Suppressor macrophage treated with lipopolysaccharide for 4 hours (primary cell): ENCODE measurements at places on chromosomes 6 and 20.

DNA sequence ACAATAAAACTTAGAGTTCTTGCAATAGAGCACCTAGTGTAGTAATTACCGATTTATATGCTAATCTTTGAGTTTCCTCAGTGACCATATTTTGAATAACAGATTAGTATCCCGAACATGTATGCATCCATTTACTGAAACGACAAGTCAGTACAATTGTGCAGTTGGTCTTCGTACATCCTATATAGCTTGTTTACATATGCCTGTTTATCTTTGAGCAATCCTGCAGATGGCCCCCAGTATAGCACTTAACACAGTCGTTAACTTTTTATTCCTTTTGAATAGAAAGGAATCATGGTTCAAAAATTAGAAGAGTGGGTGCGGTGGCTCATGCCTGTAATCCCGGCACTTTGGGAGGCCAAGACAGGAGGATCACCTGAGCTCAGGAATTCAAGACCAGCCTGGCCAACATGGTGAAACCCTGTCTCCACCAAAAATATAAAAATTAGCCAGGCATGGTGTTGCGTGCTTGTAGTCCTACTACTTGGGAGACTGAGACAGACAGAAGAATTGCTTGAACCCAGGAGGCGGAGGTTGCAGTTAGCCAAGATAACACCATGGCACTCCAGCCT is 6.6 kb downstream of the SRSF6 start:
- DNase-seq: no peak

- peak; percentile 89 for DNase-seq
These were observed 7.3 kb upstream of the ULBP2 start for GRCh38 chr6:149934249-149935156.

- no peak for DNase-seq
These were observed 428 bp downstream of the CCM2L start for GRCh38 chr20:32010666-32011065.

DNA sequence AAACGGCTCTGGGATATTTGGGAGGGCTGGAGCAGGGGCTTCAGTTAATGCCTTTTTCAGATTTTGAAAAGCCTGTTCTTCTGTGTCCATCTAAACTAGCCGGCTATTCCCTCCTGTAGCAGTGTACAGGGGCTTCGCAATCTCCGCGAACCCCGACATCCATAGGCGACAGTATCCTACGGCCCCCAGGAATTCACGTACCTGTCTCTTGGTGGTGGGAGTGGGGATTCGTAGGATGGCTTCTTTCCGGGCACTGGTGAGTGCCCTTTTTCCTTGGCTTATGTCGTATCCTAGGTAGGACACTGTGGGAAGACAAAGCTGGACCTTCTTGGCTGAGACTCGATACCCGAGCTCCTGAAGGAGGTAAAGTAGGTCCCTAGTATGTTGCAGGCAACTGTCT is 153.1 kb downstream of the TRIM27 start:
- no peak for DNase-seq

DNA sequence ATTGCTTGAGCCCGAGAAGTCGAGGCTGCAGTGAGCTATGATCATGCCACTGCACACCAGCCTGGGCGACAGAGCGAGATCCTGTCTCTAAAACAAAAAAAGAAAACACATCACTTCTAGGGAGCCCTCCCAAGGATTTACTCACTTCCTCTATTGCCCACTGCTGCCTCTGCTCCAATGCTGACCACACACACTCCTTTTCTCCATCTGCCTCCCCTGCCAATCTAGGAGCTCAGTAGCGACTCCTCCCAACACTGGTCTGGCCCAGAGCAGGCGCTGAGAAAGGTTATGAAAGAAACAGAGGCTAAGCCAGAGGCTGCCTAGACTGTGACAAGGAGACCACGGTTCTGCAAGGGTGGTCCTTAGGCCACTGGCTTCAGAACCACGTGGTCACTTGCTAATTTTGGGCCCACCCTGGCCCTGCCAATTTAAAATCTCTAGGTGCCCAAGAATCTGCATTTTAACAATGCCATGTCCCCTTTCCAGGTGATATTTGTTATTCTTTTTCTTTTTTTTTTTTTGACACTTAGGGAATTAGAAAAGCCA is 1.3 kb upstream of the E2F1 start:
- peak; percentile 78 for DNase-seq

DNA sequence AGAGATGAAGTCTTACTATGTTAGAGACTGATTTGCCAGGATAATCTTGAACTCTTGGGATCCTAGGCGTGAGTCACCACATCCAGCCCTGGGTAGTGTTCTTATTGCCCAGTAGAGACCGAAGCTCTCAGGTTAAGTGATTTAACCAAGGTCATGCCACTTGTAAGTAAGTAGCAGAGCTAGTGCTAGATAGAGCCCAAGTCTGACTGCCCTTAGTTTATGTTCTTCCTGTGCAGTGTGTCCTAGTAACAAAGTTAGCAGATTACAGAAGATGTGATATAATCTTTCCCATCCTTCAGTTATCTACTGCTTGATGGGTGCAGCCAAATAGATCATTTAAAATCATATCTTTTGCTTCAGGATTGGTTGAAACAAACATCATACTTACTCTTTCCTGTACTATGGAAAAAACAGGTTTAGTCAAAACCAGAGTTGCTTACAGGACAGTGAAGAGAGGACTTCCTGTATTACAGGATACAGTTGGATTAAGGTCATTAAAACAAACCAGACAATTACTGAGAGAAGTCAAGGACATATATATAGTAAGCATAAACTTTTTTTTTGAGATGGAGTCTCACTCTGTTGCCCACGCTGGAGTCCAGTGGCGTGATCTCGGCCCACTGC is 9.5 kb upstream of the PABPC1L start:
- DNase-seq: no peak

DNA sequence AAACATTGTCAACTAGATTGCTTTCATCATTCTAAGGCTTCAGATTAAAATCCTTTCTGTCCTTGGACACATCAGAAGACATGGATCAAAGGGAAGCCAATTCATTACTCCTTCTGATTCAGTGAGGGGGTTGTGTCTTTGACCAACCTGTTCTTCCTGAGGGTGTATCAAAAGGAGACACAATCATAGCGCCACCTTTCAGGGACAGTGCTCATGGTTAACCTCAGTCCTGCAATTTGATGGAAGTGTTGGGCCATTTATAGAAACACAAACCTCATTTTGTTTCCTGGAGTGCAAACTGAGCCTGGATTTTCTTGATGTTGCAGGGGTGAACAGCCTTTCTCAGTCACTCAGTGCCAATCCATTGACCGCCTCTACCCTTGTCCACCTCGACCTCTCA is 163.9 kb upstream of the SCGN start:
- DNase-seq: no peak

DNA sequence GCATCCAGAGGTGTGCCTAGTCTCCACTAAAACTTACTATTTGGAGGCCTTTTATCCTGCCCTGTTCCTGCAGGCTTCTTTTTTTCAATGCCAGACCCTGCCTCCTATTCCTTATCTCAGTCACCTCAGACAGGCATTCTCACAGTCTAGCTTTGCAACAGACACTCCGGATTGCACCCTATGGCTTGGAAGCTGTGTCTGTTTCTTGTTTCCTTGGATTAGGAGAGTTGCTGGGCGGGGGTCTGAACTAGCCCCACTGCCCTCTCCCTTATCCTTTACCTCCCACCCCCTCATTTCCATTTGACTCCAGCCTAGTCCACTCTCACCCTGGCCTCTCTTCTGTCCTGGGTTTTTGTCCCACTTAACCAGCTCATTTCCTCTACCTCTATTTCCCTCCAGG is 228.1 kb upstream of the CITED2 start:
- DNase-seq: no peak

GRCh38 chr20:50058662-50059402 is 54.1 kb downstream of the UBE2V1 start:
- peak; percentile 32 for DNase-seq

GRCh38 chr20:14197097-14197496 is 140.3 kb downstream of the FLRT3 start:
- no peak for DNase-seq

DNA sequence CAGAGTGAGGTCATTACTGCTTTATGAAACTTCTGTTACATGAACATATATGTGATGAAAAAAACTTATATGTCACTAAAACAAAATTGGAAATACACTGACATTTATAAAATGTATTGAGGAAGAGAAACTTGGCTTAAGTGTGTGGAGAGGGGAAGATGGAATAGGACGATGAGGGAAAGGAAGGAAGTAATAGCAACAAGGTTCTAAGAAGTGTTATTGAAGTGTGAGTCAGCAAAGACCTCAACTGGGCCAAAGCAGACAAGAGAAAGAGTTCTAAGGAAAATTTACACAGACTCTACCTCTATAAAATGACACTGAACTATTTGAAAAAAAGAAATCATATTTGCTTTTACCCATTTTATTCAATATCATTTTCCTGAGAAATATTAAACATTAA is 38.3 kb downstream of the SNX3 start:
- DNase-seq: peak; percentile 71

DNA sequence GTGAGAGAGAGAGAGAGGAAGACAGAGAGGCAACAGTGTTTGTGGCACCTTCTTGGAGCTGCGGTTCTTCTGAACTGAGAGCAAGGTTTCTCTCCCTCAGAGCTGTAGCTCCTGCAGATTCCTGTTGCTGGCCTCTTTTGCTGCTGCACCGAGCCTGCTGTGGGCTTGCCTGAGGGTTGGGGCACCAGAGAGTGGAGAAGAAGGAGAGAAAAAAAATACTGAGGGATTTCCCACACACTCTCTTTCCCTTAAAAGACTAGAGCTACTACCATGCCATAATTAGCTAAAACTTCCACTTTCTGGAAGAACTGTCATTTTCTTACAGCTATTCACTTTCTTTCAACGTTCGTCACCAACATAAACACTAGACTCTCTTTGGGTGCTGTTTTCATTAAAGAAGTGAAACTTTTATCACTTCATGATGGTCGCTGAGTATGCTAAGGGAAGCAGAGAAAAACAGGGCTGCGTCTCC is 18.2 kb upstream of the ECI2 start:
- peak; percentile 35 for DNase-seq

- no peak for DNase-seq
These were observed 45.2 kb downstream of the PLAGL2 start for GRCh38 chr20:32162351-32162750.

DNA sequence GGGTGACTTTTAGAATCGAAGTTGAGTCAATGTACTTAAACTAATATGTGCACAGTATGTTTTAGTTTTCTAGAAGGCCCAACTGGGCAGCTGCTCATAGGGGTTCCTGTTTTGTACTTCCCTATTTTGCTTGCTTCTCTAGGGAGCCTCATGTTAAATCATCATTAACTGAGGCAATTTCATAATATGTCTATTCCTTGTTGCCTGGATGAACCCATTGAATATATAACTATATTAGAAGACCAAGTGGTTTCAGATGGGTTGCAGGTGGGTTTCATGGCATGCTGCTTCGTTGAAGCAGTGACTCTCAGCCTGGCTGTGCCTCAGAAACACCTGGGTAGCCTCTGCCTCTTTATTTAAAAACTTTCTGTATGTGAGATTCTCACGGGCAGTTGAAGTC is 22.2 kb downstream of the CARMIL1 start:
- peak; percentile 83 for DNase-seq

GRCh38 chr6:77040568-77041195 is 422.6 kb downstream of the HTR1B start:
- DNase-seq: no peak

DNA sequence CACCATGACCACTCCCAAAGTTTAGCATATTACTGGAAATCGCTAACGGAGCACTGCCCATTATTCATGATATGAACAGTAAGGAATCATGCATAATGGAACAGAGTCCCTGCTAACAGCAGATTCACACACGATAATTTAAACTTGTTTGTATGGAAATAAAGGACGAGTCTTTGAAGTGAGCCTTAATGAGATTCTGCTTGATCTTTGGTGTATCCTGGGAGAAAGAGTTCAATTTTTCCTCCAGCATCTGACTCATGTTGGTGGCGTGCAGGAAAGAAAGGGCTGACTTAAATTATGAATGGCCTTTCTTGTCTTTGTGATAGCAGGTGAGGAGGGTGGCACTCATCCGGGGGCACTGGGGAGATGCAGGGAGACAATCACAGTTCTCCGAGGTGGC is 194.6 kb downstream of the ZNF217 start:
- DNase-seq: no peak

DNA sequence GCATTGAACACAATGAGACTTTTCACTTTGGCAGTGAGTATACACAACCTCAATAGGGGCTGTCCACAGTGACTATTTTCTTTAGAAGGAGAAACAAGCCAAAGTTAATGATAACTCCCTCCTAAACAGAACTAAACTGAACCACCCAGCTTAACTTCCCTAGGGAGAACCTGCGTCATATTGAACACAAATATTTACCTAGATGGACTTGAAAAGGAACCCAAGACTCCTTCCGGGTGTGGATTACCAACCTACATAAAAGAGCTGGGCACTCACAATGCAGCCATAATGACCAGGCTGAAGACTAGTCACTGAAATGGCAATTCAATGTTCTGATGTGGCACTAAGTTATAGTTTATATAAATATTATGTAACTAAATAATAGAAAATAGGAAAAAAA is 160.6 kb downstream of the IBTK start:
- no peak for DNase-seq

- peak; percentile 92 for DNase-seq
These were observed 59.9 kb upstream of the MAP7 start for GRCh38 chr6:136609873-136610706.

- peak; percentile 98 for DNase-seq
These were observed at the start of gene RNF114 for GRCh38 chr20:49936153-49937026. Gene RNF114, plus strand, starts transcription at chr20:49936397. Its CDS starts 16 bp downstream, at chr20:49936413.

- DNase-seq: no peak
These were observed 8.1 kb downstream of the FERMT1 start for GRCh38 chr20:6114696-6115095.

DNA sequence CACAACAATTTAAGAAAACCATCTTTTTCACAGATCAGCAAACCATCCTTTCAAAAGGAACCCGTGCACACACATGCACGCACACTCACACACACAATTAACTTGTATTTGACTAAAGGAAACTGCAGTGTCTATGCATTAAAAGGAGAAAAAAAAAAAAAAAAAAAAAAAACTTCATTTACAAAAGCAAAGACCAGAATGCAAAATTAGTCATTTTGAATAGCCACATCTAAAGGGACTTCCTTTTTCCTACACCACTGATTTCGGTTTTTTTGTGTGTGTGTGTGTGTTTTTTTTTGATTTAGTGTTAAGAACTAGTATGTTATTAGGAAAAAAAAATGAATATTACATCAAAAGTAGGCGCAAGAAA is 6.3 kb downstream of the ZMYND8 start:
- peak; percentile 58 for DNase-seq

GRCh38 chr6:70369332-70369950 is 43.9 kb upstream of the FAM135A start:
- peak; percentile 75 for DNase-seq

GRCh38 chr6:160279850-160280249 is 21.2 kb upstream of the SLC22A2 start:
- DNase-seq: no peak

DNA sequence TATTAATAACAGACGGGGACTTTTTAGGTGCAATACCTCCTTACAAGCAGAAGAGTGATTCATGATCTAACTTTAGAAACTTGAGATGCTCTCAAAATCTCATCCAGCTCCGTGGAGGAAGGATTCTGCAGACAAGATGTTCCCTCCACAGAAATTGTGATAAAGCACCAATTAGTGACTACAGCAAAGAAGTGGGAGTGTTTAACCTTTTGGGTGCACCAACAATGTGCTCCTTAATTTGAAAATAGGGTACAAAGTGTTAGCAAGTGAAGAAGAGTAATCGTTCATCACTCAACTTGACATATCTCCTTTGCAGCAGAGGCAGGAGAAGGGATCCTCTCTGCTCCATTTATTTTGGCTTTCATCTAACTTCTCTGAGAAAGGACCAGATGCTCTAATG is 22.8 kb upstream of the SCP2D1 start:
- no peak for DNase-seq
